NCI-H1048 (cell line): ENCODE measurements at places on chromosomes 2 and 18.
A peak's percentile ranks its signal among the peaks of the same experiment; 100 is the strongest.

GRCh38 chr2:224925810-224926100 is 116.5 kb downstream of the DOCK10 start:
- DNase-seq = no peak

GRCh38 chr18:555705-556457 is 24.3 kb upstream of the CETN1 start:
- no peak for DNase-seq

GRCh38 chr2:42109959-42110640 is 59.1 kb upstream of the EML4 start:
- DNase-seq = no peak

GRCh38 chr2:158539176-158540005 is 82.6 kb downstream of the PKP4 start:
- DNase-seq = peak; percentile 40

- DNase-seq = no peak
These were observed 5.0 kb downstream of the HRH4 start for GRCh38 chr18:24465486-24465885.

GRCh38 chr18:29326214-29326613 is 1149.3 kb upstream of the CDH2 start:
- DNase-seq = no peak

GRCh38 chr18:34659579-34660517 is 50.2 kb upstream of the DTNA start:
- peak; percentile 35 for DNase-seq

- DNase-seq = no peak
These were observed 43.7 kb downstream of the COA5 start for GRCh38 chr2:98564541-98565132.

DNA sequence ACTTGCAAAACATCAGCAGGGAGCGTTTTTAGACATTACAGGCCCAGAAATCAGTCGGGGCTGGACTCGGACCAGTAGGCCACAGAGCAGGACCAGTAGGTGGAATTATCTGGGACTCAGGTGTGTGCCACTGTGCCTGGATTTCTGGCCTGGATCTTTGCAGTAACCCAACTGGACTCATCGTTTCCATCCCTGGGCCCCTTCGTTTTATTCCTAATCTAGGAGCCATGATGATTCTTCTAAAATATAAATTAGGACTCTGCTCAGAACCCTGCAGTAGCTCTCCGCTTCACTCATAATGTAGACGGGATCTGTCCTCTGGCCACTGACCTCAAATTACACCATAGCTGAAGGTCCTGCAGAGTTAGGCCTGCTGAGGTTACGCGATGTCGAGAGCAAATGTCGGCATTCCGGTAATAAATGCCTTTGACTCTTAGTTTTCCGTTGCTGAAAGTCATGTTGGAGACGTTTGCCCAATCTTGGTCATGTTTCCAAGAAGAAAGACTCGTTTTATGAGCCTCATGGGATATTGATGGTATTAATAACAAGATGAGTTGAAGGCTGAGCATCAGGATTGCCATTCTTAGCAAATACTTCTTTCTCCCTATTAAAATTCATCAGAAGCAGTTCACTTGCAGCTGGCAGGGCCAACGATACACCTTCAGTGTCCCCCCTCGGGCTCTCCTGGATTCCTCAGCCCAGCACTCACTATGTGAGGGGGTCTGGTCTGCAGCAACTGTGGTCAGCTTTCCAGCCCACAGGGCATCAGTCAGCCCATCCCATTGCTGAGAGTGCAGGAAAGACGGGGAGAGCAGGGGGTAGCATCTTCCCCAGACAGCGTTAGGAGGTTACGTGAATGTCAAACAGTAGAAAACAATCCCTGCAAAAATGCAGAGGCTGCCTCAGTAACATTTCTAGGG is 39.9 kb upstream of the KLF11 start:
- DNase-seq = no peak

- no peak for DNase-seq
These were observed 49.3 kb downstream of the CACNB4 start for GRCh38 chr2:152049541-152049940.

- no peak for DNase-seq
These were observed 7.9 kb downstream of the CROCC2 start for GRCh38 chr2:240913810-240914644.

- no peak for DNase-seq
These were observed 557.9 kb downstream of the CCDC85A start for GRCh38 chr2:56741601-56742102.

GRCh38 chr2:73640946-73641766 is 1.1 kb downstream of the NAT8 start:
- no peak for DNase-seq

DNA sequence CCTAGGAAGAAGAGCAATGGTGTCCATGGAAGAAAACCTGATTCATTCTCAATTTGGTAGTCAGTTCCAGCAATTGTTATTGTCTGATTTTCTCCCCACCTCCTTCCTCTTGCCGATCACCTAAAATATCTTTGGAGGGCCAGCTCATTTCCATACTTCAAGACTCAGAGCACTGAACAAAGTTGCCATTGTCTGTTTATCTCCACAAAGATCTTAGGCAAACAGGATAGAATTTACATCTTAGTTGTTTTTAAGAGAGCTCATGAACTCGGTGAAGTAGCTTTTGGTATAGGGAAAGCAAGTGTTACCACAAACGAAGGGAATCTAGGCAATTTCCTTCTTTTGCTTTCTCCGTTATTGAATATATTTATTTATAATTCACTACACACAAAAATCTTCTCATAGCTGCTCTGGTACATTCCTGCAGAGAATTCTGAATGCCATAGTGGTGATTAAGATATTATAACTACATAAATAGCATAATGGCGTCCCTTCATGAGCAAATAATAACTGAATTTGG is 41.5 kb upstream of the CHST9 start:
- peak; percentile 19 for DNase-seq
